ENCODE measurements at places on chromosomes 4 and X. TPM values are rescaled to one million over a fixed set of nuclear protein-coding genes. Genes with fewer than 3 reads are reported as not detected.

KLKB1 gene
- polyA plus RNA-seq = not detected

RRH gene
- 1.2 TPM for polyA plus RNA-seq

SSX4B gene
- polyA plus RNA-seq = not detected

RAI2 gene
- 1.5 TPM for polyA plus RNA-seq
